ENCODE measurements at places on chromosomes 12 and 14. TPM values are rescaled to one million over a fixed set of nuclear protein-coding genes. Genes with fewer than 3 reads are reported as not detected.

The BIN2 gene
- total RNA-seq = 0.63 TPM

The FSCB gene
- 0.31 TPM for total RNA-seq

The THTPA gene
- total RNA-seq = 16.9 TPM

The RCOR1 gene
- total RNA-seq = 18.2 TPM

The VCPKMT gene
- total RNA-seq = 12.2 TPM

The KCNH5 gene
- 30.4 TPM for total RNA-seq

The RHOJ gene
- total RNA-seq = 7.2 TPM

The PDE3A gene
- 7.5 TPM for total RNA-seq

The SLCO1C1 gene
- 24.4 TPM for total RNA-seq

All from parietal lobe (tissue), 2 donors.